ENCODE measurements at places on chromosomes 1 and 21.

GRCh38 chr1:116769561-116769977 lies 15.3 kb downstream of the CD2 start:
- DNase-seq: peak; percentile 44

GRCh38 chr1:83769594-83770318 lies 229.2 kb downstream of the TTLL7 start:
- no peak for DNase-seq

DNA sequence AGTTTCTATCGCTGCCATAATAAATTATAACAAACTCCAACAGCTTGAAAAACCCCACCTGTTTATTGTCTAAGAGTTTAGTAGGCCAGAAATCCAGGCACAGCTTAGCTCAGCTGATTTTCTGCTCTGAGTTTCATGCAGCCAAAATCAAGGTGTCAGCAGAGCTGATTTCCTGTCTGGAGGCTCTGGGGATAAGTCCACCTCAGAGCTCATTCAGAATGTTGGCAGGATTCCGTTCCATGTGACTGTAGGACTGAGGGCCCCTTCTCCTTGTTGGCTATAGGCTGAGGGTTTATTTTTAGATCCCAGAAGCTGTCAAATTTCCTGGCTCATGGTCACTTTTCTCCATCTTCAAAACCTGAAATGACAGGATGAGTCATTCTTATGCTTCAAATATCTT lies 91.6 kb upstream of the CHODL start:
- no peak for DNase-seq

- DNase-seq: no peak
These were observed 162.8 kb downstream of the PRDM16 start for GRCh38 chr1:3231826-3232225.

- DNase-seq: no peak
These were observed 39.0 kb upstream of the DENND1B start for GRCh38 chr1:197814306-197814705.

GRCh38 chr1:44460107-44460882 lies 55.2 kb downstream of the RNF220 start:
- no peak for DNase-seq

DNA sequence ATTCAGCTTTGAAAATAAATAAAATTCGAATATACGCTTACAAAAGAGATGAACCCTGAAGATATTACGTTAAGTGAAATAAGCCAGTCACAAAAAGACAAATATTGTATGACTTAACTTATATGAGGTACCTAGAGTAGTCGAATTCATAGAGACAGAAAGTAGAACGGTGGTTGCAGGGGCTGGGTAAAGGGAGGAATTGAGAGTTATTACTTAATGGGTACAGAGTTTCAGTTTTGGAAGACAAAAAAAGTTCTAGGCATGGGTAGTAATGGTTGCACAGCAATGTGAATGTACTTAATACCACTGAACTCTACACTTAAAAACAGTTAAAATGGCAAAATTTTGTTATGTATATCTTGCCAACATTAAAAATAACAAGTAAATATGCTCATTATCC lies 48.6 kb upstream of the ZNHIT6 start:
- DNase-seq: no peak

DNA sequence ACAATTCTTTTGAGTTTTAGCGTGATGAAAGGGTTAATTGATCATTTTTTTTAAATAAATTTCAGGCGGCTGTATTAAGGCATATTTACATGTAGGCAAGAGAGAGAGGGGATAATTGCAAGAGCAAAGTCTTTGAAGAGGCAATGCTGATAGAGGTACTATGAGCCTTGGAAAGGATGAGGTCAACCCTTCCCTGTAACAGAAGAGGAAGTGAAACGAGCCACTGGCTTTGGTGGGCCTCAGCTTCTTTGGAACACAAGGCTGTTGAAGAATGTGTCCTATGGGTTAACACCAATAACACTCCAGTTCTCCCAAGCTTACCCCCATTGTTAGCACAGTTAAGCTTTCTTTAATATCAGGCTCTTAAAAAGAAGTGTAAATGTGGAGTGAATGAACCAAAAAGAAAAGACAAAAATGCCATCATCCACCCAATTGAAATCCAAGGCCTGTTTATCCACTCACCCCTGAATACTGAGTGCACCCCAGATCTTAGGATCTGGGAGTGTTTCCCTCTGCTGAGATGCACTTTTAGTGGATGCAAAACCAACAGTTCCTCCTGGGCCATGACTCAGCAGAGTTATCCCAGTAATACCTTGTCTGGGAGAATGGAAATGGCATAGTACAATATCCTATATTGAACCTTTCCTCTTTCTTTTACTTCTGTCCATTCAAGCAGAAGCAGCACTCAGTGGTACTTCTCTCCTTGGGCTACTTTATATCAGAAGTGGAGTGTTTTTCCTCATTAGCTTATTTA lies 216.4 kb downstream of the SLC44A5 start:
- no peak for DNase-seq

- DNase-seq: no peak
These were observed 19.7 kb downstream of the NFIA start for GRCh38 chr1:61102041-61102440.

DNA sequence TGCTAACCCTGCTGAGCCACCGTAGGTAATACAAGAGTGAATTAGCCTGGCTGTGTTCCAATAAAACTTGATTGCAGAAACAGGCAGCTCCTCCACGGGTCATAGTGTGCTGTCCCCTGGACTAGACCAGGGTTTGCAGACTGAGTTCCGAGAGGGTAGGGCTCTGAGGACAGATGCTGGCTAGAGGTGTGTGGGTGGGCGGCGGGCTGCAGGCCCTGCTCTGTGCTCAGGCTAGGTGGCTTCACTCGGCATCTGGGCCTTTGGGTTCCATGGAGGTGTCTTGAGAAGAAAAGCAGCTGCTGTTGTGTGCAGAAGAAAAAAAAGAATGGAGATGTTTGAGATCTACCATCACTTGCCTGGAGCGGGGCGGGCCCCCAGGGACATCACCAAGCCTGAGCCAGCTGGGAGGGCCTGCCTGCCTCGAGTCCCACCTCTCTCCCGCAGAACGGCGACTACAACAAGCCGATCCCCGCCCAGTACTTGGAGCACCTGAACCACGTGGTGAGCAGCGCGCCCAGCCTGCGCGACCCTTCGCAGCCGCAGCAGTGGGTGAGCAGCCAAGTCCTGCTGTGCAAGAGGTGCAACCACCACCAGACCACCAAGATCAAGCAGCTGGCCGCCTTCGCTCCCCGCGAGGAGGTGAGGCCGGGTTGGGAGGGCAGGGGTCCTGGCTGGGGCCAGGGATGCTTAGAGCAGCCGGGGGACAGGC lies 7.9 kb downstream of the TMEM201 start:
- DNase-seq: no peak

- no peak for DNase-seq
These were observed 3.7 kb downstream of the PTPN14 start for GRCh38 chr1:214547747-214548146.

GRCh38 chr1:237219751-237220642 lies 178.0 kb downstream of the RYR2 start:
- DNase-seq: no peak

Data from epithelial cell of esophagus (primary cell).